Mesothelial cell of epicardium (in vitro differentiated cells): ENCODE measurements at places on chromosomes 1 and 21.

DNA sequence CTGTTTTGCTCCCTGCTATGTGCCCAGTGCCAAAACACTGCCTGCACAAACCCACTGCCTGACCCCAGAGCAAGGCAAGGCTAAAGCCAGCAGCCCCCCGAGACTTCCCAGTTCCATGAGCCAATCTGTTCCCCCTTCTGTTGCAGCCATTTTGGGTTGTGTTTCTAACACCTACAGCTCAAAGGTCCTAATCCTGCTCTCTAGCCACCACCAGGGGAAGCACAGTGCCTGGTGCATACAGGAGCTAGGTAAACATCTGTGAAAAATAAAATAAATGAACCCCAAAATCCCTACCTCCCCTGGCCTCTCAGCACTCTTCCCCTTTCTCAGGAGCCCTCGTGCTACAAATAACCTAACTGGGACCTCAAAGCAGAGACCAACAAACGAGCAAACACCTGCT lies 190.2 kb downstream of the MATN1 start:
- DNase-seq, result peak; percentile 24

DNA sequence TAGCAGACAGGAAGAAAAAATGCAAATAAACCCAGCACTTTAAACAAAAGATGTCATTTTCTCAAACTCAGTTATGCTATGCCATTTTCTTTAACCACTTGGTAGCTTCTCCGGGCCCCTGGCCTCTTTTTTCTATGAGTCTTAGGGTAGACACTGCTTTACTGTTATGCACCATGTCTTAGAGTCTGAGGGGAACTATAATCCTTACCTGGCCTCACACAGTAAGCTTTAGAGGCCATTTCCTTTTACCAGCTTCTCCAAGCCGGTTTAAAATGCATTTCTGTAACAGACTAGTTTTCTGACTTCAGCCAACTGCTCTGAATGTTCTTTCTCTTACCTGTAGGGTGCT lies 73.7 kb upstream of the EDEM3 start:
- no peak for DNase-seq

GRCh38 chr21:26840912-26841311 lies 4.3 kb downstream of the ADAMTS1 start:
- no peak for DNase-seq

DNA sequence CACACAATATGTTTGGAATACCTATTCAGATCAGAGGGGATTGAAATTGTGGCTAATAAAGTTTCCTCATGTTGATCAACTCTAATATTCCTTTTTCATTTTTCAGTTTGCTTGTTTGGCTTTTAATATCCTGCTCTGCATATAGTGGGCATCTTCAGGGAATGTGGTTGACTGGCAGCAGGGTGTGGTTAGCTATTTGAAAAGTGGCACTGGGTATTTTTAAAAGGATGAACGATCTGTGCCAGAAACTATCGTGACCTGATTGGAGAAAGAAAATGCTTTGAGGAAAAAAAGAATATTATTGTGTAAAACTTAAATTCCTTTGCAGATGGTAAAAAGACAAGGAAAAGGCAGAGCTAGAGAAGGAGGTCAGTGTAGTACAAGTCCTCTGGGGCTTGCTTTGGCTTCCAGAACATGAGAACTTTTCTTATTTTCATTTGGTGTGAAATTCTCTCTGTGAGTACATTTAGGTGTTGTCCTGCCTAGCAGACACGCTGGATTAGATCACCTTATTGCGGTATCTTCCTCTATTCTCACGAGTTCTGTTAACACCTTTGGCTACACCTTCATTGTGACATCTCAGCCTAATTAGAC lies 329.7 kb upstream of the SNX7 start:
- no peak for DNase-seq

DNA sequence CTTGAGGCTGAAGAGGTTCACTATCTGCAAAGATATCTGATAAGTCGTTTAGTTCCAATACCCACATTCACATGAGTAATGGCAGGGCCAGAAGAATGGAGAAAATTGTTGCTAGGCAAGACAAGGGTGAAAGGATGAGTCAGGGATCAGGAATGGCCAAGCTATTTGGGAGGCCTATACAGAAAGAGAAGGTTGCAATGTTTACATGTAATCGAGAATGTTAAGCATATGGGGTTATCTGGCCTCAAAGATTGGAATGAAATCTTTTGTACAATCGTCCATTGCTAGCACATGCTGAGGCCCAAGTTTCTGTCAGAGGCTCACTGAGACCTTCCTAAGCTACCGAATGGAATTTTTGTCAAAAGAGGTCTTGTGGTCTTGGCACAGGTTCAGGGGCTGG lies 299.9 kb upstream of the PLD5 start:
- no peak for DNase-seq

DNA sequence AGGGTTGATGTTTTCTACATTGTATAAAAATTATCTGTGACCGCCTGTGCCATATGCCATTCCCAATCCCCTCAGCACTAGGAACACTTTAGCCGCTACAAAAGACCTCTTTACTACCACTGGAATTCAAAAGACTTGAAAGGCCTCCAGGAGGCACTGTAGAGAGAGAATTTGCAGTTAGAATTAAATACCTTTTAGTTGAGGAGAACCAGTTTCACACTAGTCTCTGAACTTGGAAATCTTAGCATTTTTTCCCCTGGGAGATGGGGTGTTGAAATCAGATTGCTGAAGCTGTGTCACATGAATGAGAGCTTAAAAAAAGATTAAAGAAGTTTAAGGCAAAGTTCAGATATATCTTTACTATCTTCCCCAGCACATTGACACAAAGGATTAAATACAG lies 291.0 kb downstream of the ADGRL2 start:
- no peak for DNase-seq

DNA sequence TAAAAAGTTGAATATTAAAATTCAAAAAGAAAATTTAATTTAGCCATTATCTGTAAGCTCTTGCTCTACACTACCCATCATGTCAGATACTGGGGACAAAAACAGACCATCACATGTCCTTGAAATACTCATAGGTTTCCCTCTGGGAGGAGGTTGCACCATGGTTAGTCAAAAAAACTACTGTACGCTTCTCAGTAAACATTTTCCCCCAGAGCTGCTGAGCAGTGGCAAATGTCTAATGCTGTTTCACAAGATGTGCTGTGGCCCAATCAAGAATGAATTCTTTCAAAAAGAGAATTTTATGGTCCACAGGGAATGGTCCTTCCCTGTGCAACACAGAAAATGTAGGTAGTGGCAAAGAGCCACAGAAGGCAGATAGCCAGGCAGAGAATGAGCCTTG lies 6.1 kb downstream of the SLC25A24 start:
- DNase-seq, result no peak
